ENCODE measurements at places on chromosomes 2 and 18. TPM values are rescaled to one million over a fixed set of nuclear protein-coding genes. Genes with fewer than 3 reads are reported as not detected.

The TYMS gene
- 125 TPM for polyA plus RNA-seq

DNA sequence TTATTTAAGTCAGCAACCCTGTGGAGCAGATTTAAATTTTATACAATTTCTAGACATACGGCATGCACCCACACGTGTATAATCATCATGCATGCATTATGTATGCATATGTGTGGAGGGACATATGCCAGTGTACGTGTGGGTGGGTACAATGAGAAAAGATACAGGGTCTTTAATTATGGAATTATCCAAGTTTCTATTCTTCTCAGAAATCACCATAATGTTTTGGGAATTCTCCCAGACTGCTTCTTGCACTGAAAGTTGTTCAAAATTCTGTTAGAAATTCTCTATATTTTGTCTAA lies 63.9 kb upstream of the TMEM18 start:
- no peak for DNase-seq

DNA sequence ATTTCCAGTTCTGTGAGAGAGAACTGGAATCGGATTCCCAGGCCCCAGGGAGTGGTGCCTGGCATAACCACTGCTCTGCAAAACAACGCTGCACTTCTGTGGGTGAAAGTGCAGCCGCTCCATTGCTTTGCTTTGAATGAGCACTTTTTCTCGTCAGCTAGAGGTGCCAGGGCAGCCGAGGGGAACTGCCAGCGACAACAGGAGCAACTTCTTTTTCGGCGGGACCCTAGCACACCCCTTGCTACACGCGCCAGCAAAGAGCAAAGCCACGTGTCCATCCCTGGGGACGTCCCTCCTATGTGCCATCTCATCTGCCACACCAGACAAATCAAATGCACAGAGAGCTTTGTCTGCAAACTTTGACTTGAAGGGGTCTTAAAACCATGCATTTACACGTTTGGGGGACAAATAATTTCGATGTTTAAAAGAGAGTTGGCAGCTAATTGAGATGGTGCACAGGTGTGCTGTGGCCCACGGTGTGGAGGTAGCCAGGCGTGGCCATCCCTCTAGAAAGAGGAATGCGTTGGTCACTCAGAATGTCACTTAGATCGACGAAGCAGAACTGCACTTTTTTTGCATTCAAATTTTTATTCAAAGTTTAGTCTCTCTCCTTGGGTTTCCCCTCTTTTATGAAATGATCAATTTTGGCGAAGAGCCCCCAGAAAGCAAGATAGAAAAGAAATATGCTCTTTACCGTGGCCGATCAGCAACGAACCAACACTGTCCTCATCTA lies 151.8 kb downstream of the MBP start:
- DNase-seq = no peak

- no peak for DNase-seq
Observed at GRCh38 chr2:195202163-195202845, 454.7 kb upstream of the SLC39A10 start.

GRCh38 chr2:175003875-175004729 lies 1.1 kb downstream of the CHN1 start:
- DNase-seq = no peak

DNA sequence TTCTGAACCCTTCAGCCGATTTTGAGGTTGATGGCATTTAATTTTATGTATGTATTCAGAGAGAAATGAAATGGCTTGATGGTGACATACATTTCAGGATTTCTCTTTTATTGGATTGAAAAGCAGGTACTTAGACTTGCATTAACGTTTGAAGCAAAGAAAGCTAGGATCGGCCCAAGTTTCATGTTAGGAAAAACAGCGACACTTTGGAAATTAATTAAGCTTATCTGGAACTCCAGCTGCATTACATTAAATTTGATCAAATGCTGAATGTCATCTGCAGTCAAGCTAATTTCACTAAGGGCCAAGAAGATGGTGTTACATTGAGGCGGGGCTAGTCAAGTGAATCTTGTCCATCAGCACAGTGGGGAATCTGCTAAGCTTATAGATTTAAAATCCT lies 441.8 kb downstream of the IRS1 start:
- DNase-seq = no peak

DNA sequence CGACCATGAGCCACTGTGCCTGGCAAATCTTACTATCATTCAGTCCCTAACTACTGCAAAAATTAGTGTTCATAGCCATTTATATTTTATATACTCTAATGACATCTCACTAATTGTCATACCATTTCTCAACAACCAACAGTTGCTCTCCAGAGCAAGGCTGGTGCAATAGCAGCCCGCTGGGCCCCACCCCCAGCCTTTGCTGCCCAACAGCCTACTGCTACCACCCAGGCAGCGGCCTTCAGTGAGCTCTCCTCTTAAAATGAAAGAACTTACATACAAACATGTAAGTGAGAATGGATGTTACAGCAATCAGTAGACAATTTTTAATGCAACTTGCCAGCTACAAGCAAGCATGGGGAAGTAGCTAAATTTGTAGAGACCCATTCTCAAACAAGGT lies 90.5 kb downstream of the HNRNPLL start:
- no peak for DNase-seq

- no peak for DNase-seq
Observed at GRCh38 chr18:44627280-44627679, 53.4 kb upstream of the SETBP1 start.

The LAMA1 gene
- polyA plus RNA-seq = 76.0 TPM

The PRKAG3 gene
- polyA plus RNA-seq = not detected

Measured in left renal pelvis (tissue), 4 donors.